HFF-Myc (cell line): ENCODE measurements at places on chromosomes 3 and 15.

DNA sequence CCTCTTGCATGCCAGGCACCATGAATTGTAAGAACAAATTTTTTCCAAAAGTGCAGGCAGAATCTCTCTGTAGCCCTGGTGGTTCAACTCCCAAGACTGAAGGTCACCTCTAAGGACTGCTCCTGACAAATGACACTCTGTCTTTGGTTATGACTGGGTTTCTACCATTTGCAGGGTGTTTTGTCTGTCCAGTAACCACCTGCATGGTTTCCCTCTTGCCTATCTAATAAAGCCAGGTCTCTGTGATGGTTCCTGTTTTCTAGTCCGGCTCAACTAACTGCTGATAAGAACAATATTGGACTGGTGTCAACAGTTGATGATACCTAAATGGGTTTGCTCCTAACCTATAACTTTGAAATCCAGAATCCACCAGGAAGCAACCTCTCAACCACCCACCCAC is 43.7 kb downstream of the ATP8B4 start:
- no peak for DNase-seq

DNA sequence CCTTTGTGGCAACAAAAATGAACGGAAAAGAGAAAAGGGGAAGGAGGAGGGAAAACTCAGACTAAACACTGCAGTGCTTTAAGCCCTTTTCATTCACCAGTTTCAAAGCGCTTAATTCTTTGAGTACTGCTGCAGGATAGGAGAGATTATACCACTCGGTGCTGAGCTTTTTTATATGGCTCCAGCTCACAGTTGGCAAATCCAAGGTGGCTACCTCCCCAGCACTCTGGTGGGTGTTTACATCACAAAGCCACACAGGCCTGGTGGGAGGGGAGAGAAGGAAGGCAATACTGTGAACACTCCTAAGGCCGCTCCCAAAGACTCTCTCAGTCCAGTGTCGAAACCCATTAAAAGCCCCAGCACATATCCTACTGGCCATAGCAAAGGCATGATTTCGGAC is 191.4 kb downstream of the STT3B start:
- no peak for DNase-seq

DNA sequence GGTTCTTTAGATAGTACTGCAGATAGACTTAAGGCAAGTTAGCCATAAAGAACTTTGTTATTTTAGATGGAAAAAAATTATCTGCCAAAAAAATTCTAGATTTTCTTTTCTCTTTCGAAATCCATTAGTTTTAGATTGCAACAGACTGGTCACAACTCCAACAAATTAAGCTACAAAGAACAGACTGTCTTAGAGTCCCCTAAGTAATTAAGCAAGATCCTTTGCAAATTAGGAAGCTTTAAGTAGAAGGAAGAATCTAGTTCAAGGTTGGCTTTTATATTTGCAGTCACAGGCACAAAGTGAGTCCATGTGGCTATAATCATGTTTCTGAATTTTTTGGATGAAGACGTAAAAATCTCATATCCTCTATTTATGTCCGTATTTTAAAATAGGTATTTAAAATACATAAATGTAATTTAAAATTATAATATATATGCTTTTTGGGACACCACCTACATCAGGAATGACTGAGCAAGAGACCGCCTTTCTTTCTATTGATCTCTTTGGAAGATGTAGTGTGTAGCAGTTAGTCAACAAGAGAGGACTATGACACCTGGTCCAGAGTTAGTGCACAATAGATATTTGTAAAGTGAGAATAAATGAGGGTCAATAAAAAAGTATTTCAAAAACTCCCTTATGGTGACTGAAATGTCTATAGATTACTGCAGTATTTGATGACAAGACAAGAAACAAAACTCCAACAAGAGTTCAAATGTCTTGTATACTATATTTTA is 34.4 kb downstream of the TMEM45A start:
- DNase-seq: no peak

GRCh38 chr15:40554161-40554525 is 10.7 kb downstream of the CCDC32 start:
- no peak for DNase-seq

GRCh38 chr3:105359098-105359762 is 7.5 kb upstream of the ALCAM start:
- DNase-seq: no peak

GRCh38 chr3:12590096-12590495 is 33.2 kb downstream of the MKRN2 start:
- no peak for DNase-seq

- no peak for DNase-seq
Measured at GRCh38 chr15:70025413-70026296, 72.1 kb downstream of the TLE3 start.

DNA sequence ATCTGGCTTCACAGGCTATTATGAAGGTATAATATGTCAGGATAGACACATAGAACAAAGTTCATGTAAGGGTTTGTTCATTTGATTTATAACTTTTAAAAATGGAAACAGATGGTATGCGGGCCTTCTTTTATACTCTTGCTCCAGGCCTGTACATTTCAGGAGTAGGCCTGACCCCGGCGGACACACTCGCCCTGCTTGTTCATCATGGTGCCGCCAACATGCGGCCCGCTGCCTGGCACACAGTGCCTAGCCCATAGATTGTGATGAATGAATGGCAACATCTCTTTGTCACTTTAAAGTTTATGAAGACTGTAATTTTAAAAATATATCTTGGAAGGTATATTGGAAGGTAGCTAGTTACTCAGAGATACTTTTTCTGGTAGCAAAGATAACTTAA is 92.1 kb upstream of the BLM start:
- DNase-seq: no peak
